ENCODE measurements at places on chromosomes 13 and 19. TPM values are rescaled to one million over a fixed set of nuclear protein-coding genes. Genes with fewer than 3 reads are reported as not detected.

NLRP11 gene
- 0.25 TPM for total RNA-seq

KISS1R gene
- not detected for total RNA-seq

ZNF260 gene
- total RNA-seq: 3.2 TPM

PEG3 gene
- 8.2 TPM for total RNA-seq

RGL3 gene
- 19.4 TPM for total RNA-seq

FFAR1 gene
- total RNA-seq: not detected

ZNF296 gene
- 0.37 TPM for total RNA-seq

PLVAP gene
- total RNA-seq: 0.78 TPM

SHISA2 gene
- not detected for total RNA-seq

TTC9B gene
- total RNA-seq: not detected

C5AR2 gene
- 1.1 TPM for total RNA-seq

PSG7 gene
- not detected for total RNA-seq

CNFN gene
- total RNA-seq: not detected

ZNF302 gene
- total RNA-seq: 7.3 TPM

LPAR2 gene
- total RNA-seq: 2.3 TPM

KLHL1 gene
- total RNA-seq: not detected

DOCK6 gene
- total RNA-seq: 45.9 TPM

KLK14 gene
- not detected for total RNA-seq

MAST1 gene
- 0.24 TPM for total RNA-seq

KLK11 gene
- not detected for total RNA-seq

ZNF772 gene
- 1.7 TPM for total RNA-seq

HOOK2 gene
- total RNA-seq: 17.7 TPM

PGLYRP2 gene
- total RNA-seq: 61.4 TPM

ZSCAN4 gene
- total RNA-seq: not detected

ZNF574 gene
- 4.3 TPM for total RNA-seq

ZNF253 gene
- total RNA-seq: 4.5 TPM

OR7C1 gene
- total RNA-seq: not detected

ITGBL1 gene
- total RNA-seq: 3.6 TPM

ZSCAN1 gene
- total RNA-seq: not detected

TBXA2R gene
- total RNA-seq: 2.8 TPM

MISP gene
- not detected for total RNA-seq

ZNF112 gene
- 1.0 TPM for total RNA-seq

NKPD1 gene
- 0.06 TPM for total RNA-seq

MIA gene
- total RNA-seq: not detected

CEACAM7 gene
- total RNA-seq: not detected

LILRB4 gene
- 2.0 TPM for total RNA-seq

AKT2 gene
- total RNA-seq: 88.3 TPM

LILRA2 gene
- 3.8 TPM for total RNA-seq

ZNF540 gene
- 0.95 TPM for total RNA-seq

MTUS2 gene
- 1.9 TPM for total RNA-seq

PINLYP gene
- total RNA-seq: 0.87 TPM

GET3 gene
- total RNA-seq: 26.5 TPM

TMEM272 gene
- 0.06 TPM for total RNA-seq

IFNL1 gene
- total RNA-seq: not detected

CGB2 gene
- not detected for total RNA-seq

PRR19 gene
- total RNA-seq: 0.18 TPM

SPINT2 gene
- total RNA-seq: 4.3 TPM

SOX1 gene
- not detected for total RNA-seq

Data from right lobe of liver (tissue), 6 donors.